NCI-H345 (cell line): ENCODE measurements at places on chromosomes 7 and 10.

DNA sequence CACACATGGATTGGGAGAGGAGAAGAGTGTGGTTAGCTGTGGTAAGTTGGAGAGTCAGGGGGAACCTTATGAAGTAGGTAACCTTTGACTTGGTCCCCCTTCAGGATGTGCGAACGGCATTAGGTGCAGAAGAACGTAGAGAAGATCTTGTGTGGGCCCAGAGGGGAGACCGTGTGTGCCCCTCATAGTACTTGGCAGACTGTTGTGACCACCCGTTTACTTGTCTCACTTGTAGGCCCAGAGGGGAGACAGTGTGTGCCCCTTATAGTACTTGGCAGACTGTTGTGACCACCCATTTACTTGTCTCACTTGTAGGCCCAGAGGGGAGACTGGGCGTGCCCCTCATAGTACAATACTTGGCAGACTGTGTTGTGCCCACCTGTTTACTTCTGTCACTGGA, 2.6 kb downstream of the GTPBP4 start:
- no peak for DNase-seq

DNA sequence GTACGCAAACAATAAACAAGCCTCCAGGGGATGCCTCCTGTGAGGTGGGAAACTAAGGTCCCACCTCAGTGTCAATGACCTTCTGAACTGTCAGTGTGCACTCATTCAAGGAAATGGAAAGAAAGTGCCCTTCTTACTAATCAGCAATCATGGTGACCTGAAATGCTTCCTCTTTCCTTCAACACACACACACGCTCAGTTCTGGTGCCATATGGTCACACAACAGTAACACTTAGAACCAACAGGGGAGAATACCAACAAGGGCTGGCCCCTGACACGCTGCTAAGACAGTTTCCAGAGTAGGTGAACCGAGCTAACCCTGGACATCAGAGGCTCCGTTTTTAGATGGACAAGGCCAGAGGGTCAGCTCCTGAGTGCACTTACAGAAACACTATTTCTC, 42.1 kb upstream of the EFCAB10 start:
- no peak for DNase-seq

GRCh38 chr10:75350791-75351190, 50.8 kb downstream of the ZNF503 start:
- no peak for DNase-seq

DNA sequence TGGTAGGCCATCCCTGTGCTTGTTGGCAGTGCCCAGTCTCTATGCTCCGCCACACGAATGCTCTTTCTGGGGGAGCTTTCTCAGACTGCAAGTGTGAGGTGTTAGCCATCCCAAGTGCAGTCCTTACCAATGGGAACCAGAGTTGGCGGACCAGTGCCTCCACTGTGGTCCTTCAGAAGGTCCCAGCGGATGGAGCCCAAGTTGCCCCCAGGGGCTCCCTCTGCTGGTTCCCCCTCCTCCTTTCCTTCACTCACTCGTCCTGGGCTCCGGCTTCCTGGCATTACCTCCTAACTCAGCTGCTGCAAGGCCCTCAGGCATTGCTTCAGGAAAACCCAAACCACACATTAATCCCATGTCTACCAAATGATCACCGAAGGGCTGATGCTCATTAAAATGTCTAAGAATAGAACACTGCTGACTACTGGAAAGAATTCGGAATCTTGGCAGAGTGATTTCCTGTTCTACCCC, 139.8 kb downstream of the CUBN start:
- no peak for DNase-seq

- no peak for DNase-seq
These were observed 120.9 kb downstream of the PKD1L1 start for GRCh38 chr7:47827351-47827756.

DNA sequence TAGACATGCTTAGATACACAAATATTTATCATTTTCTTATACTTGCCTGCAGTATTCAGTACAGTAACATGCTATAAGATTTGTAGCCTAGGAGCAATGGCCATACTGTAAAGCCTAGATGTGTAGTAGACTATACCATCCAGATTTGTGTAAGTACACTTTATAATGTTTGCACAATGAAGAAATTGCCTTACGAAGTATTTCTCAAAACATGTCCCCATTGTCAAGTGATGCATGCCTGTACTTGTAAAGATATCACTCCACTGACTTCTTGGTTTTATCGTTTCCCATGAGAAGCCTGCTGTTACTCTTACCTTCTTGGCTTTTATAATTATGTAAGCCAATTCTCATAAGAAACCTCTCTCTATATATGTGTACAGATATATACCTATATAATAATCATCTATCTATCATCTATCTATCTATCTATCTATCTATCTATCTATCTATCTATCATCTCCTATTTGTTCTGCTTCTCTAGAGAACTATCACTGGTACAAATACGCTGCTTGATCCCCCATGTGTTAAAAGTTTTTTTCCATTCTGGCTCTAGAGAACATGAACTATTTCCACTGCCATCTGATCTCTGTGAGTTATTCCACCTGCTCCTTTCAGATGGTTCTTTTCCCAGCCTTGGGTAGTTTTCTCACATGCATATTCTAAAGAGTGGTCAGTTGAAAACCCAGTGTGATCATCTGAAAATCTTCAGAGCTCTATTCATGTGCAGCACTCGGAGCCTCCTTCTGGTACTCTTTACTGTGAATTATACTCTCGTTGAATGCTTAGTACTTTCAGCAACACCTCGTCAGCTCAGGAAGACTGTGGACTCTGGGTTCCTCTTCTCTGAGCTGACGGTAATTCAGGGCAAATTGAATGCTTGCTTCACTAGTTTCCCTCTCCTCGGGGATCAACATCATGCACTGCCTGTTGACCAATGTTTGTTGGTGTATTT, 14.5 kb upstream of the VCL start:
- DNase-seq, result no peak

GRCh38 chr10:47378606-47379444, 5.3 kb downstream of the ZNF488 start:
- DNase-seq, result no peak
